Peyer's patch (tissue), 4 donors: ENCODE measurements at places on chromosomes 13 and 19. TPM values are rescaled to one million over a fixed set of nuclear protein-coding genes. Genes with fewer than 3 reads are reported as not detected.

The BLOC1S3 gene
- 18.0 TPM for total RNA-seq

- no peak for DNase-seq
Observed at GRCh38 chr19:45098521-45099466, 5.8 kb downstream of the PPP1R37 start.

DNA sequence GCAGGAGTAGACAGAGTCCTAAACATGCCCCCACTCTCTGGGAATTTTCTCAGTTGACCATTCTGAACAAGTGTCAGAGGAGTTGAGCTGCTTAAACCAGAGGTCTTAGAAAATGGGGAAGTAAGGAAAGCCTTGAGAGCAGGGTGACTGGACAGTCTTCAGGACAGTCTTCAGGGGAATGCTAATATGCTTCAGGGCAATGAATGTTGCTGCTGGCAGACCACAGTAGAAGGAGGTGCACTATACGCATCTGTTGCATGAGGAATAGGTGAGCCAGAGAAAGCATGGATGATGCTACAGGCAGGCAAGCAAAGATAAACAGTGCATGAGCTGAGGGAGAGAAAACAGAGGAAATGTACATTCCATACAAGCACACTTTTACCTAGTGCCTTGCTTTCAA, 196.6 kb upstream of the GPR12 start:
- DNase-seq: no peak

DNA sequence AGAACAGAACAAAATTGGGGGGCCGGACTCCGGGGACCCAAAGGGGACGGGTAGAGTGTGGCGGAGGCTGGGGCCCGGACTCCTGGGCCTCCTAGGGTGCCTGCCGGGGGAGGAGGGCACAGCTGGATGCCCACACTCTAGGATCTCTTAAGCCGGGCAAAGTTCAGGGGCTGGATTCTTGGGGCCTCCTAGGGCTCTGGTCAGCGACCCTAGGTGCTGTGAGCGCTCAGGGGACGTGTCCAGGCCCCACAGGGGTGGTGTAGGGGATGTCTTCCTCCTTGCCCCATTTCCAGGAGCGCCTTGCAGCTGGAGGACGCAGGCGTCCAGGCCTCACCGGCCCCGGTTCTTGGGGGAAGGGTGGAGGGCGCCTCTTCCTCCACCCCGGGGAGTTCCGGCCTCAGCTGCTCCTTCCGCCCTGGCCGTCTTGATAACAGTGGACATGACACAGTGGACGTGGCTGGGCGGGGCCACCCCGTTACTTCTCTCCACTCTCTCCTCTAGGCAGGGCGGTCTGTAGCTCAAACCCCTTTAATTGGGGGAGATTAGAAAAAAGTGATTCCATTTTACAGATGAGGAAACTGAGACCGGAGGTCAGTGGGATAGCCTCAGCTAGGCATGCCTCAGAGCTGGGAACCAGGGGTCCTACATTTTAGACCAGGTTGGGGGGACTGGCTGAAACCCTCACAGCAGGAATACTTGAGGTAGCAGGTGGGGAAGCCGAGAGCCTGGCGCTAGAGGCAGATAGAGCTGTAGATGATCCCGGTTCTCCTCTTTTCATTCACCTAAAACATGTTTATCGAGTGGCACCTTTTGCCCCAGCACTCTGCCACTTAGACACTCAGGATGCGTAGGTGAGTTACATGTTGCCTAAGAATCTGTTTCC, 705 bp downstream of the STXBP2 start:
- DNase-seq: peak; percentile 28

- DNase-seq: no peak
Observed at GRCh38 chr13:33525763-33526162, 240.2 kb upstream of the STARD13 start.

- no peak for DNase-seq
Observed at GRCh38 chr13:79419365-79419764, 13.3 kb upstream of the RBM26 start.

DNA sequence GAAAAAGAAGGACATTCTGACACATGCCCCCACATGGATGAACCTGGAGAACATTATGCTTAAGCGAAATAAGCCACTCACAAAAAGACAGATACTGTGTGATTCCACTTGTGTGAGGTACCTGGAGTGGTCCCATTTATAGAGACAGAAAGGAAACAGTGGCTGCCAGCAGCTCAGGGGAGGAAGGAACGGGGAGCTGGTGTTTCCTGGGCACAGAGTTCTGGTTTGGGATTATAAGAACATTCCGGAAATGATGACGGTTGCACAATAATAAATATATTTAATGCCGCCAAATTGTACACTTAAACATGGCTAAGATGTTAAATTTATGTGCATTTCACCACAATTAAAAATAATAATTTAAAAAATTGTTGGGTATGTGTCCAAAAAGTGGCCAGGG, 33.0 kb downstream of the SERP2 start:
- no peak for DNase-seq

The SLC10A2 gene
- total RNA-seq: 565 TPM

- DNase-seq: no peak
Observed at GRCh38 chr13:28056970-28057712, 43.2 kb downstream of the FLT3 start.

GRCh38 chr13:48500652-48501197, 32.2 kb downstream of the RCBTB2 start:
- no peak for DNase-seq

- DNase-seq: no peak
Observed at GRCh38 chr19:46265217-46265828, 31.5 kb upstream of the HIF3A start.

DNA sequence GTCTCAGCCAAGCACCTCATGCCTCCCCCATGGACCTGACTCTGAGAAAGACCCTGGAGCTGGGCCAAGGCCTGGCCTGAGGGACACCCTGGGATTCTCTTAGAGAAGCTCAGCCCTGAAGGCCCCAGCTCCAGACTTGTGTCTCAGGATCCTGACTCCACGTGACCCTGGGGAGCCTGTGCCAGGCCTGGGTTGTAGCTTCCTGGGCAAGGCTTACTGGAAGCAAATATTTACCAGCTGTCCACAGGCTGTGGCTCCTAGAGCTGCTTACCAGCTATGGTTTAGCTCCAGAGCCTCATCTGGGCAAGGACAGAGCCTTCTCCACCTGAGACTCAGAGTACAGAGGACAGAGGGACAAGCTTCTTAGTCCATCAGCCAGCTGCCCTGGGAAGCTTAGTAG, 61.0 kb upstream of the CEACAM8 start:
- DNase-seq: no peak

The CEACAM7 gene
- total RNA-seq: not detected

The DIAPH3 gene
- 3.1 TPM for total RNA-seq

The TUBB4A gene
- 0.54 TPM for total RNA-seq

DNA sequence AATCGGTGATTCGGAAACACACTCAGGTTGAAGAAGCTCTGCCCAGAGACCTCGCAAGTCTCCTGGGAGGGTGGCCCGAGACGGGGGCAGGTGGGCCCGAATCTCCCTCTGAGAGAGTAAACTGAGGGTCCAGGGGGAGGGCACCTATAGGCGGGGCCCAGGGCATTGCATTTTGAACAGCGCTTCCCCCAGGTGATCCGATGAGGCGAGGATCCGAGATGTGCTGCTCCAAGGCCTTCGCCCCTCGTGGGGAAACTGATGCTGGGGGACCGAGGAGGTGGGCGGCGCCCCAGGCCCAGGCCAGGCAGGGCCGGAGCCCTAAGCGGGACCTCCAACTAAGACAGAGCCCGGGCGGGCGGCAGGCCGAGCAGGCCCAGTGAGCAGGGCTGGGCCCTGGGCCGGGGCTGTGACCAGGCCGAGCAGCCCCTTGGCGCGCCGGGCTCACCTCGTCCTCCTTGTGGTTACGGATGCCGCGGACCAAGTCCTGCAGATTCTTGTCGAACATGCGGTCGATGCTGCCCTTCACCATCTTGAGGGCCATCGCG, 500 bp downstream of the AP3D1 start:
- DNase-seq: peak; percentile 26

GRCh38 chr13:45775401-45775963, 73.4 kb downstream of the CBY2 start:
- no peak for DNase-seq
